ENCODE measurements at places on chromosomes 6 and 20.

DNA sequence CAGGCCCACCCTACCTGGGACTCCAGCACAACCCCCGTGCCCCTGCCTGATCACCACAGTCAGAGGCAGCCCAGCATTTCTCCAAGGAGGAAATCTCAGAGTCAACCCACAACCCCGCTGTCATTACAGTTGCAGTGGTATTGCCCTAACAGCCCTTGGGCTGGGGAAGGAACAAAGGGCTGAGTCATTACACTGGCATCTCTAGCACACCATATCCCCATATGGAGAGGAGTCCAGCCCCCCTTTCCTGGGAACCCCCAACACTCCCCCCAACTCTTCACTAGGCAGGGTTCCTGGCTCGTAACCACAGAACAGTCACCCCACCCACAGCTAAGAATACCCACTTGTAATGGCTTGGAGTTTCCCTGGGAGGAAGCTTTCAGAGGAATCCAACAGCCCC lies 149.4 kb upstream of the OGFRL1 start:
- DNase-seq = no peak

- DNase-seq = no peak
Observed at GRCh38 chr6:41522780-41523548, 23.2 kb upstream of the FOXP4 start.

DNA sequence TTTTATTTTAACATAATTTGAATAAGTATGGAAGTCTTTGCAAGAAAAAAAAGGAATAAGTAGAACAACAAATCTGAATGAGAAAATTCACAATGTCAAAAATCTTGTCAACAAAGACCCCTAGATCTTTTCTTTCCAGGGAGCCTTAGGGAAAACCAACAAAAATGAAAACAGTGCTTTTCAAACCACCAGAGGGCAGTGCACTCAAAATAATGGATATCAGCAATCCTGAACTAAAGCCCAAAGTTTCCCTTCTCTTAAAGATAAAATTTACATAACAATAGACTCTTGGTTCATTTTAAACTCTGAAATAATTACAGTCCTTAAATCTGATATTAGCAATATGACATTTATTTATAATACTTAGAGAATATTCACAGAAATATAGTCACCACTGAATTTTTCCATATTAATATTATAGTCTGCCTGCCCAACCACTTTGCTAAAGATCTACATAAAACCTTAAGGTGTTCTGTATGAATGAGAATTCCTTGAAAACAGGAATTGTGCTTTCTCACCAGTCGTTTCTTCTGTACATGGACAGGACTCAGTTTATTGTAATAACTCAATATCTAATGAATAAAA lies 105.3 kb upstream of the BMP5 start:
- peak; percentile 79 for DNase-seq

- no peak for DNase-seq
Observed at GRCh38 chr6:158004701-158005095, 23.0 kb downstream of the SYNJ2 start.

- no peak for DNase-seq
Observed at GRCh38 chr20:17327185-17328148, 100.6 kb downstream of the PCSK2 start.

DNA sequence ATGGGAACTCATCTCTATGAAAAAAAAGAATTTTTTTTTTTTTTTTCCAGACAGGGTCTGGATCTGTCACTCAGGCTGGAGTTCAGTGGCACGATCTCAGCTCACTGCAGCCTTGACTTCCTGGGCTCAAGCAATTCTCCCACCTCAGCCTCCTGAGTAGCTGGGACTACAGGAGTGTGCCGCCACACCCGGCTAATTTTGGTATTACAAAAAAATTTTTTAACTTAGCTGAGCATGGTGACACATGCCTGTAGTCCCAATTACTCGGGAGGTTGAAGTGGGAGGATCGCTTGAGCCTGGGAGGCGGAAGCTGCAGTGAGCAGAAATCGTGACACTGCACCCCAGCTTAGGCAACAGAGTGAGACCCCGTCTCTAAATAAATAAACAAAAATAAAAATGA lies 7.5 kb downstream of the DEF6 start:
- peak; percentile 29 for DNase-seq

- DNase-seq = no peak
Observed at GRCh38 chr6:38566295-38567030, 73.3 kb downstream of the BTBD9 start.

- no peak for DNase-seq
Observed at GRCh38 chr20:53034899-53035298, 62.7 kb downstream of the TSHZ2 start.

DNA sequence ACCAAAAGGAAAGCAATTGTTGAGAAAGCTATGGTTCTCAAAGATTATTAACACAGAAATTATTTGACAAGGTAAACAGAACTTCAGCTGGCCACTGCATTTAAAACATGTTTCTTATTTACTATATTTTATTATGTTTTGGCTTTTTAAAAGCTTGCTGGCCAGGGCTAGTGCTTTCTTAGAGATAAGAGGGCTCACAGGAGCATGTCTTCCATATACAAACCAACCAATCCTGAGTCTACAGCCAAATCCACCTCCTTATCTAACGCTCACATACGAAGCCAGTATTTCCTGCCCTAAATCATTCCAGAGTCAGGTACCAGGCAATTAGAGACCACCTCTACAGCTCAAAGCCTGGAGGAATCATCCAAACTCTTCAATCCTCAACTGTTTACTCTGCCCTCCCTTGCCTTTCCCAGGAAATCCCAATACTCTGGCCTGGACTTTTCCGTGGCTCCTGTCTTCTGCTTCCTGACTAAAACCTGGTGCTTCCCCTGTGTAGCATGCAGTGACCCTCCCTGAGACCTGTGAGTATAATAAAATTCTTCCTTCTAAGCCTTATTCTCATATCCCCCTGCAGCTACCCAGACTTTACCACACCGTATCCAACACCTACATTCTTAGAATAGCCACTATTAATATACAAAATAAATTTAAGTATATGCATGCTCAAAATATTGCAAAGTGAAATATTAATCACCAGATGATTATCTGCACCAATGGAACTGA lies 33.2 kb downstream of the RANBP9 start:
- peak; percentile 95 for DNase-seq

DNA sequence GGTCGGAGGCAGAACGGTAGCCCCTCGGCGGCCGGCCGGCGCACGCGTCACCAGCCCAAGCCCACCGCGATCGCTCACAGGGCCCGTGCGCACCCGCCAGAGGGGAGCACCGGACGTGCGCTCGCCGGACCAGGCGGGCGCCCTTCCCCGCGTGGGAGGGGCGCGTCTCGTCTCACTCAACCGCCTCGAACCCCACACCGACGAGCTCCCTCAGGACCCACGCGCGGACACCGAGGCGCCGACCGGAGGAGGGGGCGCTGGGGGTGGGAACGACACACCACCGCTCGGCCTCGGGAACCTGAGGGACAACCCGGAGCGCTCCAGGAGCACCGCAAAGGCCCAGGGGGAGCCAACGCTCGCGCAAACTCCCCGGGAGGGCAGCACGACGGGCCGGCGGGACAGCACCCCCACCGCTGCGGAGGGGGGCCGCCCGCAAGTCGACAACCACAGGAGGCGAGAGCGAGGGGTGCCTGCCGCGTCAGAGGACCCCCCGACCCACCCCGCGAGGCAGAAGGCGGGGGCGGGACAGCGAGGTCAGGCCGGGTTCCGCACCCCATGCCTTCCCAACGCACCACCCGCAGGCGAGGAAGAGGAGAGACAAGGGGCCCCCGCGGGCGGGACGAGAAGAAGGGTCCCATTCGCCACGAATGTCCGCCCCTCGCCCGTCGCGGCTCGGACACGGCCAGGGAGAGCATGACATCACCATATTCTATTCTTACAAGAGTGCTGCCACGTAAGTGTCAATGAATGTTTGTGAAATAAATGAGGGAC lies 512.7 kb upstream of the ZNF337 start:
- no peak for DNase-seq

DNA sequence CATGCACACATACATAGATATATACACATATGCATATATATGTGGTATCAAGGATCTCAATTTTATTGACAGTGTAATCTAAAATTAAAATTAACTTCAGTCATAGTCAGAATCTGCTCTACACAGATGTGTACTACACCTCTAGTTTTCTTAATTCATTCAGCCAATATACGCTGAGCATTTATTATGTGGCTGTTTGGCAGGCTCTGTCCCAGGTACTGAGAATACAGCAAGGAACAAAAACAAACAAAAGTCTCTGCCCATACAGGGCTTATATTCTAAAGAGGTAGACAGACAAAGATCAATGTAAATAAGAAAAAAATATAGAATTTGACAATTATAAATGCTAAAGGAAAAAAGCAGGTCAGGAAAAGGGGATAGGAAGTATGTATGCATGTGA lies 7.8 kb upstream of the RGS17 start:
- no peak for DNase-seq

- DNase-seq = peak; percentile 67
Observed at GRCh38 chr6:149271348-149272340, 45.9 kb upstream of the TAB2 start.

- DNase-seq = no peak
Observed at GRCh38 chr6:166251211-166251610, 57.0 kb downstream of the PRR18 start.

DNA sequence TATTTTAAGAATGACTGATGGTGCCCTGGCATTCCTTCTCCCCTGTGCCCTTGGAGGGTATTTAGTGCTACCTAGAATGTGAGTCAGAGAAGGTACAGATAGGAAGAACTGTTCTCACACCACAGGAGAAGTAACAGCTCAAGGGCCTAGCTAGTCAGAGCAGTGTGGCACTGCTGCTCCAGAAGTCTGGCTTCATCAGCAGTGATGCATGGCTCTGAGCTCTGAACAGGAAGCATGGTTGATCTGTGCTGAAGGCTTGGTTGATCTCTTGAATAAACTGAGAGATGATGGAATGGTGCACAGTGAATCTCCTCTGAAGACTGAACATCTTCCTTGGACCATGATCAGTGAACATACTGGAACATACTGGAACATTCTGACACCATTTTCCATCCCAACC lies 425.3 kb upstream of the SLC35B3 start:
- no peak for DNase-seq

DNA sequence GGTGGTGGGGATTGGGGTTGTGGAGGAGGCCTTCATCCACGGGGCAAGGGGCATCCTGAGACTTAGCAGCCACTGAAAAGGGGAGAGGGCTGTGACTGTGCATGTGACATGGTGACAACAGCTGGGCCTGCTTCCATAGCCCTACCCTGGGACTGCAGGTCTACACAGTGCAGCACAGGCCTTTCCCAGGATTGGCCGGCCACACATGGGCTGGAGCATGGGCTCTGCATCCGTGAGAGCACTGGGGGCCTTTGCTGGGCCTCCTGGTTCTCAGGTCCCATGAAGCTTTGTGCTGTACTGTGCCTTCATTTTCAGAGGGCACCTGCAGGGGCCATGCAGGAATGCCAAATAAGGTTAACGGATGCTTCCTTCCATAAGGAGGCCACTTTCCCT lies 56.0 kb downstream of the ZDHHC14 start:
- DNase-seq = no peak

GRCh38 chr20:4637081-4637797 lies 84.5 kb upstream of the PRND start:
- DNase-seq = no peak

DNA sequence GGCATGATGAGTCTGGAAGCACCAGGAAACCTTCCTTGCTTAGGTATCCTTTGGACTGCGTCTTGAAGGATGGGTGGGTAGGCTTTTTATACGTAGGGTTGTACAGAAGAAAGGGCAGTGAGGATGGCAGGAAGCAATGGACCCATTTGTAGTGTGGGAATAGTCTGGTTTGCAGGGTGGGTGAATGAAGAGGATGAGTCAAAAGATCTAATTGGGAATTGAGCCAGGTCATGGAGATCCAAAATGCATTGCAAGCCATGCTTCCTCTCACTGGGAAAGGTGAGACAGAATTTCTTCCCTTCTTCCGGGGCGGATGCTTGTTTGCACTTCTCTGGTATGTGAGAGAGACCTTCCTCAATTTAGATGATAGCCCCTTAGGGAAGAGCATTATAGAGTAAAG lies 10.1 kb upstream of the BTBD3 start:
- no peak for DNase-seq

DNA sequence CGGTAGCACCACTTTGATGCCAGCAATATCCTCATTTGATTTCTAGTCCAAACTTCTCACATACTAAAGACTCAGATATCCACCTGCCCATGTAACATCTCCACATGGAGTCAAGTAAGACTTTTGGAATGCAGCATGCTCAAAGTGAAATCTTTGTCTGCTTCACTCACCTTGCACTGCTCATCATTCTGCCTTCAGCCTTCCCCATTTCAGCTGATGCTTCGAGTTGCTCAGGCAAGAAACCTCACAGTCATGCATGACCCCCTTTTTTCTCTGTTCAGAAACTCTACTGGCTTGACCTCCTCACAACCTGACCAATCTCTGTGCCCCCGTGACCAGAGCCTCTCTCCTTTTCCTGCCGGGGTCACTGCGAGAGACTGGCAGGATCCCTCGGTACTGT lies 41.0 kb upstream of the KIF25 start:
- DNase-seq = no peak

GRCh38 chr6:131250122-131250521 lies 114.9 kb downstream of the AKAP7 start:
- DNase-seq = peak; percentile 78

- no peak for DNase-seq
Observed at GRCh38 chr6:160162030-160162566, 40.5 kb downstream of the SLC22A1 start.

- no peak for DNase-seq
Observed at GRCh38 chr20:10490706-10491105, 55.6 kb downstream of the SLX4IP start.

- no peak for DNase-seq
Observed at GRCh38 chr6:170257376-170257775, 33.5 kb downstream of the DLL1 start.

- DNase-seq = no peak
Observed at GRCh38 chr6:7283676-7284075, 29.3 kb downstream of the SSR1 start.

Data from OCI-M1 (cell line).